ENCODE measurements at places on chromosomes 3 and 15. TPM values are rescaled to one million over a fixed set of nuclear protein-coding genes. Genes with fewer than 3 reads are reported as not detected.

Gene NAA80
- total RNA-seq = 17.3 TPM

Gene SMCO1
- total RNA-seq = not detected

Gene CHRNA5
- 23.3 TPM for total RNA-seq

Gene HTD2
- 11.4 TPM for total RNA-seq

Gene HEXA
- total RNA-seq = 48.1 TPM

Gene POC1A
- total RNA-seq = 31.3 TPM

Gene TEX55
- not detected for total RNA-seq

Gene ATP13A5
- total RNA-seq = not detected

Gene CHRD
- total RNA-seq = 1.8 TPM

Gene SPINK8
- total RNA-seq = not detected

Gene TRH
- 0.16 TPM for total RNA-seq

Gene SLC12A1
- total RNA-seq = 0.39 TPM

DNA sequence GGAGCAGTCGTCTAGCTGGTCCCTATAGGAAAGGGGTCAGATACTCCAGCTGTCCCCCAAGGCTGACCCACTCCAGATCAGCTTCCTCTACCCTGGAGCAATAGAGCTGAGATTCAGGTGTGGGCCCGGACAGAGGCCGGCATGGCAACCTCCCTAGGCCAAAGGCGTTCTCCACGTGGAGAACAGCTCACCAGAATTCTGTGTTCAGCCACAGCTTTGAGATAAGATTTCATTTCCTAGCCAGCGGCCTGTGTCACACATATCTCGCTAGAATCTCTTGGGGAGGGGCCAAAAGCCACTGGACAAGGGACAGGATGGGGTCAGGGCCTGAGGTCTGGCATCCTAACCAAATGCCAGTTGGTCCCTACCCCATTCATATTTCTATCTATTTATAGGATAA lies 20.1 kb downstream of the SRGAP3 start:
- no peak for DNase-seq

DNA sequence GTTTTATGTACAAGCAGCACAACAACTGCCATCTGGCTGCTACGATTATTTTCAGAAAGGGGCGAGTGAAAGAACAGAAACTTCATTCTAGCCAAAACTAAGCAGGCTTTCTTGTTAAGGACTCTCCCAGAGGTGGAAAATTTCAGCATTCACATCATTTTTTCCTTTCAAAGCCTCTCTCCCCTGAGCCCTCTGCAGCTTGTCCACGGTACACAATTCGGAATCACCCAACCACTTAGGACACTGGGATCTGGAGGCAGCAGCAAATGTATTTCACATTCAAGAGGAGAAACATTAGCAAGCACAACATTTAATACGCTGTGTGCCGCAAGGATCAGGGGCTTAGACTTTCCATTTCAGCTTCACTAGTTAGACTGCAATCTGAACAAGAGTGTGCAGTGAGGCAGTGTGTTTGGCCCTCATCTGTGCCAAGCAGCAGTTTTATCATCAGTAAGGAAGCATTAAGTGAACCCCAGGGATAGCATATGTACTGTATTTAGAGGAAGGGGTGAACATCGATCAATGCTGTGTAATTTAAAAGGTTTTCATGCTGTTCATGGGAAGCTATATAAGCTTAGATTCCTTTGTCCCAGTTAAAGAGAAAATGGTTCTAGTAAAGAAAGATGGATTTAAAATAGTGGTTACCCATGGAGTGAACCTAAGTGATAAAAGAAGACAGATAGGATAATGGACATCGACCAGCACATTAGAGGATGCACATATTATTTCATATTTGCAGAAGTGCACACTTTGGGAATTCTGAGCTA lies 504.9 kb downstream of the TBL1XR1 start:
- no peak for DNase-seq

DNA sequence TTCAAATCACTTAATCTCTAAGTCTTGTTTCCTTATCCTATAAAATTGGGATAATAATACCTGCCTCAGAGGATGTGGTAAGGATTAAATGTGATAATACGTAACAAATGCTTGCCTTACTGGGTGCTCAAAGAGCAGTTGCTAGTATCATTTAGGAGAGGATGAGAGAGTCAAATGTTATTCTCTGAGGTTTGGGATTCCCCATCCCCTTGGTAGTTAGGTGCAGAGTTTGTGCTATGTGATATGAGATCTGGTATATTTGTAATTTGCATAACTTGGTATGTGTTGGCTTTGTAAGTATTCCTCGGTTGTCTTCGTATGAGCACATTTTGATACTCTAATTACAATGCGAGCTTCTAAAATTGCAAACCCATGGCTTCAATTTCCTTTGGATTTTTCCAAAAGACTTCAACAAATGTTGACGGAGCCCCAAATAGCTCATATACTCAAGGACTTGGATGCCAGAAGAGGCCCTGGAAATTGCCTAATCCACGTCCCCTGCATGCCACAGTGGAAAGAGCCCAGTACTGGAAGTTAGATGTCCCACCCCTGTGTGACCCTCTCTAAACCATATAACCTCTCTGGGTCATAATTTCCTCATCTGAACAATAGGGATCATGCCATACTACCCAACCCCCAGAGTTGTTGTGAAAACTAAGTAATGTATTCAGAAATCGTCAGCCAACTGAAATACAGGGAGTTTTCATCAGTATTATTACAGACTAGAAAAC lies 85.0 kb downstream of the FBN1 start:
- no peak for DNase-seq

- peak; percentile 84 for DNase-seq
Observed at GRCh38 chr15:69478259-69478781, 25.7 kb downstream of the RPLP1 start.

DNA sequence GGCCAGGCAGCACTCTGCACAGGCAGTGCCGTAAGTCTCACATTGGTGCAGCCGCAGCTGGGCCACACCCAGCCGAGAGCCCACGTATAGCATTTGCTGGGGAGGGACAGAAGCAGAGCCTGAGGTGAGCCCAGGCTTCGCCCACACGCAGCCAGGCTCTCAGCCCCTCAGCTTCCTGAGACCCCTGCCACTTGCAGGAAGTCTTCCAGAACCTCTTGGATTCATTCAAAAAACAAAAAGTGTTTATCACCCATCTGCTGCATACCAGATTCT lies 6.9 kb downstream of the SEMA3G start:
- DNase-seq = no peak

GRCh38 chr3:124273651-124274050 lies 281.7 kb upstream of the ROPN1 start:
- DNase-seq = no peak

- no peak for DNase-seq
Observed at GRCh38 chr3:14145670-14146380, 21.0 kb downstream of the TMEM43 start.

- no peak for DNase-seq
Observed at GRCh38 chr15:62454567-62455172, 289.6 kb upstream of the C2CD4B start.

DNA sequence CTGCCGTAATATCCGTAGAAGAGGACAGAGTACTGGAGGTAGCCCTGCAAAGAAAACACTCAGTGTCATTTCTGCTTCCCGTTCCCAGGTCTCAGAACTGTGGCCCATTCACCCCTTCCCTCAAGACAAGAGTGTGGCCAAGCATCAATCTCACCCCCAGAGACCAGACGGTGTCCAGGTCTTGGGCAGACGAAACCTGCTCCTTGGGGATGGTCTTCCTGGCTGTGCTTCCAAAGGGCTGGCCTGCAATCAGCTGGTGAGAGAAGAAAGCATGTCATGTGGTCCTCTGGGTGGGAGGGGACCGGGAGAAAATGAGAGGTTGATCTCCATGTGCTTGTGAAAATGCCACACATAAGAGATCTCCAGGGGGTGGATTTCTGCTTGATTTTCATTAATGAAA lies 15.8 kb downstream of the TMC3 start:
- no peak for DNase-seq

DNA sequence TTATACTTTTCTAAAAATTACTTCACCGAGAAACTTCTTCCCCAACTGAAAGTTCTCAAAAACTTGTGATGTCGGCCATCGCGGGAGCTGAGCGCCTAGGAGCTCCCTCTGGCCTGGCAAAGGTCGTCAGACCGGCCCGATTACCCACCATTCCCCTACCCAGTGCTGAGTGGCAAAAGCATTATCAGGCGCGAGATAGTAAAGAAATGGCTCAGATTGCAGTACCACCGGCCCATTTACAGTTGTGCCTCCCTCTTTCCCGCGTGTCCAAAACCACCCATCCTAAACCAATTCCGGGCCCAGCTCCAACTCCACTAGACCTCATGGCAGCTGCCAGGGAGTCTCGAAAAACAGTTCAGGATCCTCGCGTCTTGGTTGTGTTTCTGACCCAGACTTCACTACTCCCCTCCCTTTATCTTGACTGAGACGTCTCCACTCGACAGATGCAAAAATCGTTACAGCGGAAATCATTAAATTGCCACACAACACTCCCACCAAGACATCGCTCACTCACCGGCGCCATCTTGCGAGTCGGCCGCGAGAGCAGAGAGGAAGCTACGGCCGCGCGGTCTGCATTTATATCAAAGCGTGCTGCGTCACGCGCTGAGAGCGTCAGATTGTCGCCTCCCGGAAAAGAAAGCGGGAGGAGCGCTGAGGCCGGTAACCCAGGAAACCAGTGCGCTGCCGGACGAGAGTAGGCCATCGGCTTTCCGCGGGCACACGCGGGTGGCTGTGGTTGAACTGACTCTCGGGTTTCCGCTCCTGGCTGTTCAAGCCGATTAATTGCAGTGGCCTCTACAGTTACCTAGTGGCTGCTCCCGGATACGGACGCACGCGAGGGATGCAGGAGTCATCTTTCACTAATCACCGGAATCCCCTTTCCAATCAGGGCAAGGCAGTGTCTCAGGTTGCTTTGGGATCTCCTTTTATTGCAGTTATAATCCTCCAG lies at the start of gene RPL22L1:
Gene RPL22L1 (minus strand): TSS at position 551 of the 949 bp plus-strand sequence. CDS start 28 bp downstream, at position 523.
- peak; percentile 91 for DNase-seq

Data from WTC11 (cell line).